Lung microvascular endothelial cell (primary cell): ENCODE measurements at places on chromosomes 2 and 18. TPM values are rescaled to one million over a fixed set of nuclear protein-coding genes. Genes with fewer than 3 reads are reported as not detected.

- no peak for DNase-seq
Observed at GRCh38 chr2:159715451-159715850, 3.1 kb downstream of the MARCHF7 start.

- DNase-seq: no peak
Observed at GRCh38 chr18:21054252-21054821, 57.3 kb downstream of the ROCK1 start.

The DSC2 gene
- under 0.01 TPM in 2 replicates for total RNA-seq

- DNase-seq: no peak
Observed at GRCh38 chr2:148557844-148558436, 86.6 kb upstream of the EPC2 start.

GRCh38 chr18:80136679-80137078 is 27.6 kb downstream of the ADNP2 start:
- DNase-seq: no peak

DNA sequence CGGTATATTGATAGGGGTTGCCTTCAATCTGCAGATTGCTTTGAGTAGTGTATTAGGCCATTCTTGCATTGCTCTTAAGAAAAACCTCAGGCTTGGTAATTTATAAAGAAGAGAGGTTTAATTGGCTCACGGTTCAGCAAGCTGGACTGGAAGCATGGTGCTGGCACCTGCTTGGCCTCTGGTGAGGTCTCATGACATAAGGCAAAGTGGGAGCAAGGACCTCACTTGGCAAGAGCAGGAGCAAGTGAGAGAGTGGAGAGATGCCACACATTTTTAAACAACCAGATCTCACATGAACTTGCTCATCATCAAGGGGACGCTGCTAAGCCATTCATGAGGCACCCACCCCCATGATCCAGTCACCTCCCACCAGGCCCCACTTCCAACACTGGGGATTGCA is 4.9 kb downstream of the MAP3K2 start:
- no peak for DNase-seq

DNA sequence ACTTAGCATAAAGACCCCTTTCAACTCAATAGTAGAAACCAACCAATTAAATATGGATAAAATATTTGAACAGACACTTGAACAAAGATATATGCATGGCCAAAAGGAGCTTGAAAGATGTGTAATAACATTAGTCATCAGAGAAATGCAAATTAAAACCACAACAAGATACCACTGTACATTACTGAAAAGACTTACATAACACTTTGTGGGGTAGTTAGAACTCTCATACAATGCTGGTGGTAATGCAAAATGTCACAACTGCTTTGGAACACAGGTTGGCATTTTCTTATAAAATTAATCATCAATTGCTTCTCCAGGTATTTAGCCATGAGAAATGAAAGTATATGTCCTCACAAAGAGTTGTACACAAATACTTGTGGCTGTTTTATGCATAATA is 60.7 kb downstream of the TTC27 start:
- DNase-seq: no peak

GRCh38 chr2:12587729-12588522 is 128.8 kb upstream of the TRIB2 start:
- DNase-seq: peak; percentile 48

The SPP2 gene
- total RNA-seq: not detected in 2 replicates

The MDH1B gene
- total RNA-seq: under 0.01 TPM in 1 of 2 replicates, not detected in the other

- DNase-seq: no peak
Observed at GRCh38 chr18:25281556-25281955, 70.4 kb downstream of the ZNF521 start.

The GAREM1 gene
- total RNA-seq: 0.20 and 0.22 TPM in 2 replicates

DNA sequence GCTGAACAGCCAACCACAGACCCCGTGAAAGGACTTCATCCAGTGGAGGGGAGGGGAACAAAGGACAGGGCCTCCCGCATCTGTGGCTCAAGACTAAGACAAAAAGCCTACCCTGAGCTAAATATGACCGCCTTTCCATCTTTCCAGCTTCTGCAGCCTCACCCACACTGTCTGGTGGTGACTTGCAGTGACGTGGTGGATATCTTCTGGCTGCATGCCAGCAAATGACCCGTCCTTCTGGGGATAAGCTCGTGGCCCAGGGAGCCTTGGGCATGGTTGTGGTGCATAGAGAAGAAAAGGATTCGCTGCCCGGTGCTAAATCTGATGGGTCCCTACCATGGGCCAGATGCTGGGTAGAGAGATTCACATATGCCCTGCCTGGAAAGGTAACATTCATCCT is 8.7 kb upstream of the NGEF start:
- peak; percentile 55 for DNase-seq

The EDAR gene
- total RNA-seq: not detected in 2 replicates

- DNase-seq: no peak
Observed at GRCh38 chr18:26978812-26979341, 113.4 kb upstream of the AQP4 start.

- DNase-seq: no peak
Observed at GRCh38 chr2:59630789-59631188, 922.7 kb downstream of the BCL11A start.

DNA sequence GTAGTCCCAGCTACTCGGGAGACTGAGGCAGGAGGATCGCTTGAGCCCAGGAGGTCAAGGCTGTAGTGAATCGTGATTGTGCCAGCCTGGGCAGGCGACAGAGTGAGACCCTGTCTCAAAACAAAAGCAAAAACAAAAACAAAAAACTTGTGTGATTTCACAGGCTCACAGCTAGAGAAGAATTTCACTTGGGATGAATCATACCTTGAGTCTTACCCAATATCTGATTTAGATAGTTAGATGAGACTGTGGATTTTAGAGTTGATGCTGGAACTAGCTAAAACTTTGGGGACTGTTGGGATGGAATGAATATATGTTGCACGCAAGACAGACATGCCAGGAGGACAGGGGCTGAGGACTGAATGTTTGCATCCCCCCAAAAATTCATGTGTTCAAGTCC is 4.4 kb downstream of the ANKRD29 start:
- DNase-seq: no peak

The C2orf78 gene
- not detected in 2 replicates for total RNA-seq

DNA sequence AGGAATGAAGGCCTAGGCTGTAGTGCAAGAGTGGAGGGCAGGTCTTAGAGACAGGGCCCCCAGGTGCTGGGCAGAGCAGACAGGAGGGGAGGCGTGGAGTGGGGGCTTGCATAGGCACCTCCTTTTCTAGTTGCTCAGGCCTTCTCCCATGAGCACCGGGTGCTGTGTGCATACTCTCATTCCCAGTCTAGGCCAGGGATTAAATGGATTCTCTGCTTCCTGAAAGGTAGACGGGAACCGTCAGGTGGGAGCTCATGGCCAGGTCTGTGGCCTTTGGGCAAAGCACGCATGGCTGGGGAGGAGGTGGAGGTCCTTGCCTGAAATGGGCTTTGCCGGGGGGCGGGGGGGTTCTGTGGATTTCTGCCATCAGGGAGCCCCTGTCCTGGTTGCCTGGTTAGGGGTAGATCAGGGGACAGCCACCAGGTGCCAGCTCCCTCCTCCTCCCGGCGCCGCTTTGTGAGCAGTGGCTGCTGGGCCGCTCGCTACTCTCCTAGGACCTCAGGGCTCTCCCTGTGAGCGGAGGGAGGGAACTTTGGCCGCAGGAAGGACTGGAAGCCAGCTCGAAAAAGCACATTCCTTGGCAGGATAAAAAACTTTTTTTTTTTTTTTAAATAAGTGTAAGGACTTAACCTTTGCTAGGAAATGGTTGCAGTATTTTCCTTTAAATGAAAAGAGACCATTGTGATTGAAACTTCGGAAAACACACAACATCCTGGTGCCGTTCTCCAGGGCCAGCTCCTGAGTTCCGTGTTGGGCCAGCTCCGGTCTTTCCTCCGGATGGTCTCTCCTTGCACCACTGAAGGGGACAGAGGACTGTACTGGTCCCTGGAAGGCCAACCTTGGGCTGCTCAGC is 82.8 kb upstream of the HAAO start:
- DNase-seq: peak; percentile 39

The ERICH2 gene
- not detected in 2 replicates for total RNA-seq

- DNase-seq: no peak
Observed at GRCh38 chr2:203987959-203988358, 51.4 kb downstream of the ICOS start.

The GALR1 gene
- total RNA-seq: not detected in 2 replicates

GRCh38 chr2:218074031-218074430 is 5.0 kb downstream of the RUFY4 start:
- peak; percentile 29 for DNase-seq

DNA sequence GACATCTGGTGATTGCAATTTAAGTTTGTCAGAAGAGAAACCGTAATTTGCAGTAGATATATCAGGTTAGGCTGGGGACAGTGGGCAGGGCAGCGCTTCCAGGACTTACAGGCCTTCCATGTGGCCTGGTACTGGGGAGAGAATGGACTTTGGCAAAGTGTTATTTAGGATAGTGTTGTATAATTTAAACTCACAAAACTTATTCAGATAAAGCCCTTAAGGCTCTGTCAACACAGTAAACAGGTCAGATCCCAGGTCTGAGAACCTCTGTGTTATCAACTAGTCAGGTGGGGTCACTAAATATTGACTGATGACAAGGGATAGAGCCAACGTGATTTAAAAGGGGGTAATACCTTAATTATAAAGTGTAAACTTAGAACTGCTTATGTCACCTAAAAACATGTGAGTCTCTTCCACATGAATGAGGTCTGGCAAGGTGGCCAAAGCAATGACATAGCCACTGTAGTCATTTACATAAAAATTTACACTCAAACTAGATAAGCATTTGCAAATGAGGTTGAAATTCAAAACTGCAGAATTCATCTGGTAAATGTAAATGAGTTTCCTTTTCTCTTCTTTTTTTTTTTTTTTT is 80.2 kb upstream of the DNMT3A start:
- DNase-seq: no peak

The SLC9A4 gene
- not detected in 2 replicates for total RNA-seq

GRCh38 chr2:168047091-168047690 is 200.2 kb downstream of the STK39 start:
- DNase-seq: no peak

The KLHL30 gene
- not detected in 2 replicates for total RNA-seq

DNA sequence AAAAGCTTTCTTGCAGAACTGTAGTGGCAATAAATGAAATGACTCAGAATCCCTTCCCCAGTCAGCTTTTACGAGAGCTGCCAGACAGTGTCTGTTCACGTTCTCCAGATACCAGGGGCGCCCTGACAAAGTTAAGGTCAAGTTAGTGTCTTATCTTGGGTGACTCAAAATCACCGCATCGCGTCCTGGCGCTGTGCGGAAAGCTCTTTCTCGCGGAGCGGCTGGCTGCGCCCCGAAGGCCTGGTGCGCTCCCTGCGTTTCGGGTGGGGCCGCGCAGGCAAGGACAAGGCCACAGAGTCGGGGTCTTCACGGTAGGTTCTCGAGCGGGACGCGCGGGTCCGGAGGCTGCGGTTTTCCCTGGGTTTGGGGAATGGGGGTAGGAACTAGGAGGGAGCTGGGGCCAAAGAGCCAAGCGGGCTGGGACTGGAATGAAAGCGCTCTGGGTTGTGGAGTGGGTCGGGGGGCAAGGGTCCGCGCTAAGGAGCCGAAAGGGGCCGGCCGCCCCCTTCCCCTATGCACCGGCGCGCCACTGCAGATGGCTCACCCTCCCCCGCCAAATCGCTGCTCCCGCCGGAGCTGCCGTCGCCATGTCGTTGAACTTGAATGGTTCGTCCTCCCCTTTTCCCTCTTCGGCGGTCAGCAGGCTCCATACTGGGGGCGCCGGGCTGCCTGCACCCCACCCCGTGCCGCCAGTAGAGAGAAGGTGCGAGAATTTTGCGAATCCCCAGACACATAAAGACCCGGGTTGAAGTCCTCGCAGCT is 2.6 kb upstream of the HOXD11 start:
- no peak for DNase-seq

DNA sequence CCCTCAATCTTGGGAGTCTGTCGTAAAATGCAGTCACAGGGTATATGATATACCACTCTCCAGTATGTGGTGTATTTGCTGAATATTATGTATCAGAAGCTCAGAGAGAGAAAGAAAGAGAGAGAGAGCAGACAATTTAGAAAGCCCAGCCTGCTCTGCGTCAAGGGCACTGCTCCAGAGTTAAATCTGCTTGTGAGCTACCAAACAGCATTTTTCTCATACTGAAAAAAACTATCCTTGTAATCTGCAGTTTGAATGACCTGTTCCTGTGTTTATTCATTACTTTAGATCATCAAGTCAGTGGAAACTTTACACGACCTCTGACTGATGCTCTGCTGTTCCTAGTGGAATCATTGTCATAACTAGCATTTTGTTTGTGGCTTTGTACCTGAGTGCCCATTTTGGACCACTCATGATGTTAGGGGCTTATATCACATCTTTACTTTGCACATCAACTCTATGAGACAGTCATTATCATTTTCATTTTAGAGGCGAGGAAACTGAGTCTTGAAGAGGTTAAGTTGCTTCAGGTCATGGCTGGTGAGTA is 89.2 kb upstream of the PELI1 start:
- DNase-seq: peak; percentile 61

The MFSD6 gene
- 3.0 and 5.2 TPM in 2 replicates for total RNA-seq

- no peak for DNase-seq
Observed at GRCh38 chr2:98568161-98568956, 40.0 kb downstream of the COA5 start.

DNA sequence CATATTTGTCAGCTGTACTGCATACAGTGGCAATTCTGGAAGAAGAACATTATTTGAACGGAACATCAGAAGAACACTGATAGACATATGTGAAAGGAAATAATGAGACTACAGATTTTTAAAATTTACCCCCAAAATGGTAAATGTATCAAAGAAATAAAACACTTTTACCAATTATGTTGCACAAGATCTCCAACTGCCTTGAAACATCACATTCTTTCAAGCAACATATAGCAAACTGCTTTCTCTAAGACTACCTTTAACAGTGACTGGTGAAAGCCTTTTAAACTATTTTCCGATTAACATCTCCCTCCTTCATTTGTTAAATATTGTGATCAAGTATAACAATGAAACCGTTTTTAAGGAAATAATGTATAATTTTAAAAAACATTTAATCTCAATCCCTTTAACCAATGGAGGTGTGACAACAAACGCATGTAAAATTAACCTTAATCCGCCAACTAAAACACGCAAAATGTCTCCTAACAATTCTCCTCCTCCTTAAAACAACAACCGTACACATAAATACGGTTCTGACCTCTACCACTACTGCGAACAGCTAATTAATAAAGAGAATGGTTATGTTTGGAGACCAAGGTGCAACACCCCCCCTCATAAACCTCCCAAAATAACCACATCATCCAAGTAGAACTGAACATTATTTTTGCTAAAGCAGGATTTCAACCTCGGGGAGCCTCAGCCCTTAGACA is 2.4 kb downstream of the FBXO11 start:
- peak; percentile 5 for DNase-seq

- no peak for DNase-seq
Observed at GRCh38 chr2:24077879-24078278, 1.8 kb upstream of the SF3B6 start.

GRCh38 chr2:71410696-71411095 is 42.7 kb upstream of the DYSF start:
- DNase-seq: no peak
